ENCODE measurements at places on chromosomes 7 and 10.

GRCh38 chr10:124254490-124254889 lies 161.1 kb upstream of the CHST15 start:
- no peak for DNase-seq

DNA sequence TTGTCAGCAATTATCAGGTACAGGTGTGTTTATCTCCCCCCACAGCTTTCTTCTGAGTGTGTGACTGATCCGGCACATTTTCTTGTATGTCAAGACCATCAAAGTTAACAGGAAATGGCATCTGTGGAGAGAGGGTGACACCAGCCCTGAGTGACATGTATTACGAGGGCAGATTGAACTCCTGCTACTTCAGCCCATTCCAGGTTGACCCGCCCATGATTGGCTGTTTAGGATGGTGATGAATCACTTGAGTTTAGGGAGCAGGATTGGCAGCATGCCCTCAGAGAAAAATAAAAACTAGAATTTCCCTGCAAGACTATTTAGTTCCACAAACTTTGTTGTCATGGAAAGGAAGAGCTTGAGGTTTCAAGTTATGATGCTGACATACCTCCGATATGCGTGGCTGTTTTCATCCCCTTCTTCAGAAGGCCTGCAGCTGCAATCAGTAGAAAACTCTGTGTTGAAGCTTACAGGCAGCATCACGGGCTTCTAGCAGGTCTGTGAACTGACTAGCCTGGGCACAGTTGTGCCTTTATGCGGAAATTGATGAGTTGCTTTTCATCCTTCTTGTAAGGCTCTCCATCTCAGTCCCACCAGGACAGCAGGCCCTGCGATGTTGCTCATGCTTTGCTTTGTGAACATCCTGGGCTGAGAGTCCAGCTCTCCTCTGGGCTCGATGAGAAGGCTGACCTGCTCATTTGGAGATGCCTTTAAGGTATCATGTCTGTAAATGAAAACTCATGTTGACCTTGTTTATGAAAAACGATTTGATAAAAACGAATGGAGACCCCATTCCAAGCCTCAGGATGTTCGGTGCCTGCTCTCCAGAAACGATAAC lies 8.0 kb upstream of the CELF2 start:
- DNase-seq = no peak

- DNase-seq = no peak
These were observed 107.9 kb upstream of the FAM180A start for GRCh38 chr7:135856356-135857144.

- DNase-seq = no peak
These were observed 8.3 kb downstream of the PCBD1 start for GRCh38 chr10:70880077-70880534.

DNA sequence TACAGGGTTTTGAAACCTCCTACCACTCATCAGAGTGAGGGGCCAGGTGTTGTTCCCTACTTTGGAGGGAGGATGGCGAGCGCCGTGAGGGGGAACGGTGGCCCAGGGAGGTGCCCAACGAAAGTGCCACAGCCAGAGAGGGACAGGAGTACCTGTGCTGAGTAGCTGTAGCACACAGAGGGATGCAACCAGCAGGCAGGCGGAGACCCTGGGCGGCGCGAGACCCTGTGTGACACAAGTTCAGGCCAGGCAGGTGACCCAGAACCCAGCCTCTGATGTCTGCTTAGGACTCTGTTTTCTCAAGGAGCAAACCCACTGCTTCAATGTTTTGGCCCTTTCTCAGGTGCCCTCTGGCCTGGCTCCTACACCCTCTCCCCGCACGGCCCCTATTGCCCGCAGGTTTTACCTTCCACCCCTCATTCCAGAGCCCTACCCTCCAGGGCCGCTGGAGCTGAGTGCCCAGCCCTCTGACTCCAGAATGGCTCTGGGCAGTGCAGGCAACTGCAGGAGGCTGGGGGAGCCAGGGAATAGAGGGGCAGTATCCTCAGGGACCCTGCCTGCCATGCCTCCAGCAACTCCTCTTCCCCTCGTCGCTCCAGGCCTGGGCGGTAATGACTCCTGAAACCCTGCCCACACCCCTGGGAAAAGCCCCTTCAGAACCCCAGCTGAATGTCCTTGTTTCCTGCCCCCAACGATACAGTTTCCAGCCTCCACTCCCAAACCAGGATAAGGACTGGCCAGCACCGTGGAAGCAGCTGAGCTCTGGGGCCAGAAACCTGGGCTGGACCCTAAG lies 164.1 kb upstream of the RHEB start:
- DNase-seq = no peak

DNA sequence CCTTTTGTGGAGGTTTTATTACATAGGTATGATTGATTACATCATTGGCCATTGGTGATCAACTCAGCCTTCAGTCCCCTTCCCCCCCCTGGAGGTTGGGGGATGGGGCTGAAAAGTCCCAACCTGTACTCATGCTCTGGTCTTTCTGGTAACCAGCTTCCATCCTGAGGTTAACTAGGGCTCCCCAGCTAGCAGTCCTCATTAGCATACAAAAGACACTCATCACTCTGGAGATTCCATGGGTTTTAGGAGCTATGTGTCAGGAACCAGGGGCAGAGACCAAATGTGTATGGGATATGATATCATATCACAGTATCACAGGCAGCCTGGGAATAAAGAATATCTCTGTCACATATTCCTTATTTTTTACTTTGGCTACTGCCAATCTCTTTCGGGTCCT lies 13.6 kb downstream of the CCSER2 start:
- DNase-seq = no peak

DNA sequence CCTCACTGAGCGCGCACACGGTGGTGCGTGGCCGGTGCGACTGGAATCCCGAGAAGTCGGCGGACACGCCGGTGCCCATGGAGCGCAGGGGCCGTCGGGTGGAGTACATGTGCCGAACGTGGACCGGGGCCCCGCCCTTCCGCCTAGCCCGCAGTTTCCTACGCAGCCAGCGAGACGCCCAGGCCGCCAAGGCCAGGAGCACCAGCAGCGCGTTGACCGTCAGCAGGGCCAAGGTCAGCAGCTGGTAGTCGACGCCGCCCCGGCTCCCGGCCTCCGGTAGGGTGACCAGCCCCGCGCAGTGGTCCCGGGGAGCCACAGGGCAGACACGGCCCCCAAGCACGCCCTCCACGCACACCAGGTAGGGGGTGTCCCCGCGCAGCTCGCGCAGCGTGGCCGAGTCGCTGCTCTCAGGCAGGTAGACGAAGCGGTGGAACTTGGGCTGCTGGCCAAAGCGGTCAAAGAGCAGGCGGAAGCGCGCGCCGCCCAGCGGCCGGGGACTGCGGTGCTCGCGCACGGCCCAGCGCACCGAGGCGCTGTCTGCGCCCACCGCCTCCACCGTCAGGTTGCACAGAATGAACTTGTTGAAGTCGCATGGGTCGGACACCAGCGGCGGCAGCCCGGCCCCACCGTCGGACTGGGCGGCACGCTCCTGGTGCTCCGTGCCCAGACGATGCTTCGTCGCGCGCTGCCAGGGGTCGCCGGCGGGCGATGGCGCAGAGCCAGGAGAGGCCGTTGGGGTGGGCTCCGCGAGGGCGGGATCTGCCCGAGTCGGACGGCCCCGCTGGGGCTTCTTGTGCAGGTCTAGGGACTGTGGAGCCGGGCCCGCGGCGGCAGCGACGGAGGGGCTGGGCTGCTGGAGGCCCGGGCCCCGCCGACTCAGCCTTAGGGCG lies 2.2 kb downstream of the TRIL start:
- no peak for DNase-seq

DNA sequence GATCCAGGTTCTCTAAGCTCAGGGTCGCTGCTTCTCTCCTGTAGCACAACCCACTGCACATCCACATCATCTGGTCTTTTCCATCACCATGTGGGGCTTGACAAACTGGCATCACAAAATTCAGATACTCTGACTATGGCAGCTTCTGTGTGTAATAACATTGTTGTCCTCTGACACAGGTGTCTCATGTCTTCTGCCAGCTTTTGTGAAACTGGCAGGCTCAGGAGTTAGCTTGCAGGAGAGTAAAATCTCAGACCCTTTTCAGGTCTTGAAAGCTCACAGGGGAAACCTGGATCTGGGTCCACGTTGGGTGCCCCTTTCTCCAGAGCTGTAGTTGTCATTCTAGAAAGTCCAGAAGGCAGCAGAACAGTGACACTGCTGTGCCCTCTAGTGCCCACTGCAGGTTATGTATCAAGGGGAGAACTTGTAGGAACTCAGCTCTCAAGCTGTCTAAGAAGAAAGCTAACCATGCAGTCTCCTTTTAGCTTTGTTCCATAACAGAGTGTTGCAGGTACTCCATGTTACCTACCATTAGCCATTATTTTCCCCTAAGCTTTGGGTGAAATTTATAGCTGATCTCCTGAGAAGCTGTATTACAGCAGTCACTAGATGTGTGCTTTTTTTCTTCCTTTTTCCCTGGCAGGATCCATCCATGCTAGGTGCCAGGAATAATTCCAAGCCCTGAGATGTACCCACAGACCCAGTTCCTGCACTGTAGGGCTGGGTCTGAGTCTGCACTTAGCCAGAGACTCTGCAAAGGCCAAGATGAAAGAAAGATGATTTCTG lies 102.7 kb downstream of the ZNF248 start:
- no peak for DNase-seq

DNA sequence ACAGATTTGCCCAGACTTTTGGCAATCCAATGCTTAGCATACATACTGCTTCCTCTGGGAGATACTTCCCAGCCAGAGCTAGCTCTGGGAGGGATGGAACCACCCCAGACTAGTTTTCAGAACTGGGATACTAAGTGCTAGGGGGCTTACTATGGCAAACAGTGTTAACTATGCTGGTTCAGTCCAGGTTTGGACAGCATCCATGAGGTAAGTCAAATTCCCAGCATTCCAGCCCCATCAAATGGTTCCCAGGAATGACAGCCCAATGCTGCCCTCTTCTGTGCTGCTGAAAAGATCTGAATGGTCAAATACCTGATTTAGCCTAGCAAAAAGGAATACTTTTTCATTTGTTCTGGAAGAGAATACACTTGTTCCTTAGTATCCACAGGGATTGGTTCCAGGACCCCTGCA lies 141.7 kb upstream of the CCDC6 start:
- DNase-seq = no peak

GRCh38 chr10:50625649-50626132 lies 1.9 kb upstream of the SGMS1 start:
- no peak for DNase-seq

DNA sequence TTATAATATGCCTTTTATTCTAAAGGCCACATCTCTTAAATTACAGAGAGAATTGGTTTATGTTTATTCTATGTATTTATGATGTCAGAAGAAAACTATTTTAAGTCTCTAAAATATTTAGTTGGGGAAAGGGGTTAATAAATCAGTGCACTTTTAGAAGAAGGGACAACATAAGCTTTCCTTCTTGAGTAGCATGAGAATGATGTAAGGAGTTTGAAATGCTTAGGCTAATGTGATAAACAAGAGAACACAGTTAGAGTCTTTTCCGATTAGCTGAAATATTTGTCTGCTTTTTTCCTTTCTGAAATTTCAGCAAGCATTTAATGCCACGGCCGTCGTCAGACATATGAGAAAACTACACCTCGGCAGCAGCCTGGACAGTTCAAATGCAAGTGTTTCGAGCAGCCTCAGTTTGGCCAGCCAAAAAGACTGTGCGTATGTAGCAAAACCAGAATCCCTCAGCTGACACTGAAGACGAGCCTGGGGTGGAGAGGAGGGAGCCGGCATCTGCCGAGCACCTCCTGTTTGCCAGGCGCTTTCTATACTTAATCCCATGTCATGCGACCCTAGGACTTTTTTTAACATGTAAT lies 176.2 kb downstream of the CCDC3 start:
- DNase-seq = no peak

- DNase-seq = no peak
These were observed 85.8 kb downstream of the NRP1 start for GRCh38 chr10:33248638-33249037.

GRCh38 chr7:82080254-82080927 lies 310.5 kb upstream of the HGF start:
- no peak for DNase-seq

DNA sequence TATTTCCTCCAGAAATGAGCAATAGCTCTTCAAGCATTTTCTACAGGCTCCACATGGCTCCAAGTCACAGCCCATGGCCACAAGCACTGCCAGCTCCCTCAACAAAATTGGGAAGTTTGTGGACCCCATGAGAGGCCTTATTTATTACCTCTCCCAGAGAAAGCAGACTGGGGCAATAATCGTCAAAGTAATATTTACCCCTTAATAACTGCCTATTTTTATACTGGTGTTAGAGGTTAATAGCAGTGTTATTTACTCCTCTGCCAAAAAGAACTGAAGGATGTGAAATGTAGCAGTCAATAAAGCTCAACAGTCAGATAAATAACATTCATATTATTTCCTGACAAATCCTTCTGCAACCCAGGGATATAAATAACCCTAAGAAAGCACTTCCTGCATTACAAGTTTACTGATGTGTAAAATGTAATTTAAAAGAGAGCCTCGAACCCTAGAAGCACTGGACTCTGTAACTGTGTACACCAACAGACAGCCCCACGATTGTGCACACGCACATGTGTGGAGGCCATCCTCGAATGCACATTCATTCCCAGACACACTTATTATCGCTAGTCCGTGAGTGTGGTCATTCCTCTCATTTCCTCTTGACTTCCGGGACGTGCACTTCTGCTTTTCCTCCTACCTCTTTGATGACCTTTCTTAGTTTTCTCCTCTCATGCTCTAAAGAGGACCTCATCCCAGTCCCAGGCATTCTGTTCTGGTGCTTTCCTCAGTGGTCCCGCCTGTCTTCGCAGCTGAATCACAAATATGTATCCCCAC lies 157.4 kb downstream of the EVX1 start:
- DNase-seq = no peak

DNA sequence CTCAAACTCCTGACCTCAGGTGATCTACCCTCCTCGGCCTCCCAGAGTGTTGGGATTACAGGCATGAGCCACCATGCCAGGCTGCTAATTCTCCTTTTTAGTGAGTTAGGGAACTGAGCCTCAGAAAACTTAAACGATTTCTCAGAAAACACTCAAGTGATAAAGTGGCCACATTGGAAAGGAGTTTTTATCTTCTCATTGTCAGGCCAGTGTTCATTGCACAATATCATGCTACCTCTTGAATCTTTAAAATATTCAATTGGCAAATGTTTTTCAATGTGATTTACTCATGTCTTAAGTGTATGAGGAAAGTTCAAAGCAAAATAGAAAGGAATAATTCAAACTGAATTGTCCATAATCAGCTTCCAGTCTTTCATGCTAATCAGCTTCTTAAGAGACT lies 80.7 kb downstream of the ITGB8 start:
- DNase-seq = no peak

GRCh38 chr10:3045471-3046209 lies 21.7 kb upstream of the PFKP start:
- DNase-seq = no peak

Data from cortex of kidney (tissue), 1 donor.